ENCODE measurements at places on chromosomes 6 and 20.

GRCh38 chr6:13044390-13044789 is 283.9 kb downstream of the TBC1D7 start:
- H3K4me1 ChIP-seq = no peaks in the 10 kb centered on the region
- H3K27me3 ChIP-seq = peaks cover 4% of the 10 kb centered on the region
- no peak for DNase-seq
- no peaks in the 10 kb centered on the region for H3K36me3 ChIP-seq
- no peak overlapping the region for H3K27ac ChIP-seq

DNA sequence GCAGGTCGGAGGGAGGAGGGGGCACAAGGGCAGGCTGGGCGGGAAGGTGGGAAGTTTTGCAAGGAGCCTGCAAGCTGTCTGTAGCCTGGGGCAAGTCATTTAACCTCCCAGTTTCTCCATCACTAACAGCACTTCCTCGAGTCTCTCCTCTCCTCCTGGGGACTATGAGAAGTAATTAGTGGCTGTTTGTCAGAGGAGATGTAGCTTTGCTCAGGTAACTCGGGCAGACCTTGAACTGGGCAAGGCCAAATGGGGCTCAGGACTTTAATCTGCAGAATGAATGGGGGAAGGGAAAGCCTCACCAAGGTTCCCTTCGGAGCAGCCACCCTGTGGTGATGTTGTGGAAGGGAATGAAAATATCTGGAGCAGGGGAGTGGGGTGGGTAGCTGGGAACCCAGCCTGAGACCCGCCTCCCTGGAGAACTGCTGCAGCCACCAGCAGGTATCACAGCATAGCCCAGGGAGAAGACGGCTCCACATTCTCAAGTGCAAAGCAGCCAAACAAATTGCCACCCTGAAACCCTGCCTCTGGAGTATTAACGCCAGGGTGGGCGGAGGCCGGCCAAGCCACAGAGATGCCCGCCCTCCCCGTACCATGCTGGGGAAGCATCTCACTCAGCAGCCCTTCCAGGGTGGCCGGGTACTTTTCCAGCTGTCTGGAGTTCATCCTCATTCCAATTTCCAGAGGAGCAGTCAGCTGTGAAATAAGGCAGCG is 6.1 kb upstream of the LEMD2 start:
- peaks cover 2% of the 10 kb centered on the region for H3K36me3 ChIP-seq
- H3K27me3 ChIP-seq = peaks cover 71% of the 10 kb centered on the region
- H3K27ac ChIP-seq = no peak overlapping the region
- DNase-seq = no peak
- H3K4me3 ChIP-seq = no peak overlapping the region

- no peak for DNase-seq
- H3K27ac ChIP-seq = peak overlapping the region; percentile 95
- peaks cover 14% of the 10 kb centered on the region for H3K27me3 ChIP-seq
- no peak overlapping the region for H3K4me3 ChIP-seq
Measured at GRCh38 chr6:166420351-166420750, 37.6 kb upstream of the MPC1 start.

- H3K4me1 ChIP-seq = no peaks in the 10 kb centered on the region
- no peak overlapping the region for H3K4me3 ChIP-seq
- DNase-seq = no peak
Measured at GRCh38 chr6:1054653-1055014, 257.3 kb upstream of the FOXQ1 start.

- no peaks in the 10 kb centered on the region for H3K36me3 ChIP-seq
- no peak overlapping the region for H3K27ac ChIP-seq
- no peak overlapping the region for H3K4me3 ChIP-seq
- no peaks in the 10 kb centered on the region for H3K27me3 ChIP-seq
- no peak for DNase-seq
Measured at GRCh38 chr20:6857927-6858326, 90.4 kb downstream of the BMP2 start.

DNA sequence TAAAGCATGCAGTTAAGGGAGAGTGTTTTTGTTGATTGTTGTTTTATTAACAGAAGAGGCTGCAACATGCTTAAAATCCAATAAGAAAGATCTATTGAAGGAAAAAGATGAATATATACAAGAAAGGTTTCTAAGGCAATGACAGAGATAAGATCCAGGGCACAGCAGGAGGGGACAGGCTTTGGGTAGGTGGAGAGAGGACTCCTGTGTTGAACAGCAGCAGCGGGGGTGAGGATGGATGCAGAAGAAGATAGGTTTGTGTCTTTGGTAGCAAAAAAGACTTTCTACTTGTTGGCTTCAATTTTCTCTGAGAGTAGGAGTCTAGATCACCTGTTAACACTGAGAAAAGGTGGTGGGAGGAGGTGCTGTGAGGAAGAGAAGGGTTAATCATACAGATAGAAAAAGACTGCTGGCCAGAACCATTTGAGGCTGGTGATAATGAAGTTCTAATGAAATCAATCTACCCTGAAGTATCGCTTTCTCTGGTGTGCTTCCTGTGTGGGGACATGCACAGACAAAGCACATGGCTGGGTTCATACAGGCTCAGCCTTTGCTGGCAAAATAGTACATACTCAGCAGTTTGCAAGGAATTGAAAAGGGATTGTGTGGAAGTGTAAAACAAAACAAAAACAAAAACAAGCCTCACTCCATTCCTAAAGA is 17.2 kb upstream of the DST start:
- no peak overlapping the region for H3K27ac ChIP-seq
- H3K4me3 ChIP-seq = no peak overlapping the region
- peaks cover 14% of the 10 kb centered on the region for H3K4me1 ChIP-seq
- no peaks in the 10 kb centered on the region for H3K36me3 ChIP-seq

DNA sequence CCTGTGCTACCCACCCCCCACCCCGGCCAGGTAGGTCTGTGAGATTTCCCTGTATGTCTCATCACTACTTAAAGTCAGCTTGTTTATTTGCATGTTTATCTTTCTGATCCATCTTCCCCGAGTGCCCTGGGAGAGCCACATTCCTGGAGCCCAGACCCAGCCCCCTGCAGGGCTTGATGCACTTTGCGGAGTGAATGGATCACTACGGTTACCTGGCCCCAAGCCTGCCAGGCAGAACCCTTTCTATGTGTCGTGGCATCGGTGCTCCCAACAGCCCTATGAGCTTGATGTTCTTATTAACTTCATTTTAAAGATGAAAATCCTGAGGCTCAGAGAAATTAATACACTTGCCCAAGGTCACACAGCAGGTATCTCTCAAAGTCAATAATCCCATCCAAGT is 13.6 kb upstream of the SLCO4A1 start:
- DNase-seq = no peak
- H3K4me1 ChIP-seq = peaks cover 15% of the 10 kb centered on the region
- no peak overlapping the region for H3K4me3 ChIP-seq
- H3K27ac ChIP-seq = no peak overlapping the region

GRCh38 chr6:75299801-75300530 is 15.4 kb upstream of the TMEM30A start:
- no peak overlapping the region for H3K4me3 ChIP-seq
- H3K4me1 ChIP-seq = no peaks in the 10 kb centered on the region
- no peaks in the 10 kb centered on the region for H3K36me3 ChIP-seq
- no peaks in the 10 kb centered on the region for H3K27me3 ChIP-seq

GRCh38 chr20:58300321-58300720 is 9.2 kb upstream of the RAB22A start:
- H3K27ac ChIP-seq = no peak overlapping the region
- H3K27me3 ChIP-seq = no peaks in the 10 kb centered on the region
- no peak overlapping the region for H3K4me3 ChIP-seq
- no peak for DNase-seq

GRCh38 chr20:20446425-20447015 is 78.6 kb downstream of the INSM1 start:
- peaks cover 5% of the 10 kb centered on the region for H3K4me1 ChIP-seq
- no peaks in the 10 kb centered on the region for H3K36me3 ChIP-seq
- H3K27ac ChIP-seq = no peak overlapping the region
- H3K4me3 ChIP-seq = no peak overlapping the region

GRCh38 chr6:5403609-5404008 is 142.3 kb downstream of the FARS2 start:
- H3K27me3 ChIP-seq = no peaks in the 10 kb centered on the region
- peaks cover under 1% of the 10 kb centered on the region for H3K4me1 ChIP-seq
- no peak for DNase-seq
- H3K27ac ChIP-seq = no peak overlapping the region

GRCh38 chr6:128290221-128290620 is 230.2 kb downstream of the PTPRK start:
- no peaks in the 10 kb centered on the region for H3K36me3 ChIP-seq
- H3K4me1 ChIP-seq = peaks cover 13% of the 10 kb centered on the region
- no peaks in the 10 kb centered on the region for H3K27me3 ChIP-seq
- no peak for DNase-seq

- peaks cover 16% of the 10 kb centered on the region for H3K27me3 ChIP-seq
- H3K4me1 ChIP-seq = no peaks in the 10 kb centered on the region
- H3K4me3 ChIP-seq = no peak overlapping the region
- no peak for DNase-seq
Measured at GRCh38 chr6:134065706-134066105, 13.3 kb upstream of the SLC2A12 start.

GRCh38 chr20:58286729-58287128 is 22.8 kb upstream of the RAB22A start:
- peaks cover 30% of the 10 kb centered on the region for H3K36me3 ChIP-seq
- H3K4me1 ChIP-seq = peaks cover 16% of the 10 kb centered on the region
- DNase-seq = no peak
- no peaks in the 10 kb centered on the region for H3K27me3 ChIP-seq

DNA sequence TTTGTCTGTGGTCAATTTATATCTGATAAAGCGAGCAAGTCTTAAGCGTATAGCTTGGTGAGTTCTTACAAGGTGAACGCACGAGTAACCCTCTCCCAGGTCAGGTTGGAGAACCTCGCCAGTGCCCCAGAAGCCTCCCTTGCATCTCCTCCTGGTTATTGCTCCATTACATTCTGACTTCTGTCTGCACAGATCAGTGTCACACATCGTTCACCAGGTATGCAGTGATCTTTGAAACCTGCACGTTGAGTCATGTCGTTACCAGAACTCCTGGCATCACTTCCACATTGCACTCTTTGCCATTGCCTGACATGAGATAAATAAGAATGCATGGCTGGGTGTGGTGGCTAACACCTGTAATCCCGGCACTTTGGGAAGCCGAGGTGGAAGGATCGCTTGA is 44.2 kb downstream of the AKAP12 start:
- H3K4me3 ChIP-seq = no peak overlapping the region
- no peak for DNase-seq
- H3K4me1 ChIP-seq = peaks cover 28% of the 10 kb centered on the region
- H3K27me3 ChIP-seq = peaks cover 61% of the 10 kb centered on the region

GRCh38 chr6:129498950-129499842 is 210.8 kb downstream of the ARHGAP18 start:
- DNase-seq = no peak
- H3K4me1 ChIP-seq = peaks cover 28% of the 10 kb centered on the region
- no peak overlapping the region for H3K27ac ChIP-seq
- no peak overlapping the region for H3K4me3 ChIP-seq
- no peaks in the 10 kb centered on the region for H3K36me3 ChIP-seq
- H3K27me3 ChIP-seq = no peaks in the 10 kb centered on the region

DNA sequence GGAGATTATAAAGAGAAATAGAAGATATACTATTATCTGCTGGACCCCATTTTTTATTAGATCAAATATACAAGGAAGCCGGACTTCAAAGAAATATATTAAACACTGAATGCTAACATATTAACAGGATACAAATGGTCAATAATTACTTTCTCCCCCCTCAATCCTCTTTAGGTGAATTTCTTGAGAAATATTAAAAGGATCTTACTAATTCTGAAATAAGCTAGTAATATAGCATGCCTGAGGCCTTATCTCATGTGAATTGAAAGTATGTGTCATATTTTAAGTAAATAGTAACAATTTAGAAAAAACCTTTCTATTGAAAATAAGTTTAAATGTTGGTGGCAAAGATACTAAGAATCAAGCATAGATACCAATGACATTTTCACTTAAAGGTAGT is 954.7 kb upstream of the MAN1A1 start:
- no peak overlapping the region for H3K27ac ChIP-seq
- no peak overlapping the region for H3K4me3 ChIP-seq
- DNase-seq = no peak

- H3K4me1 ChIP-seq = peaks cover 11% of the 10 kb centered on the region
- no peaks in the 10 kb centered on the region for H3K36me3 ChIP-seq
- H3K27ac ChIP-seq = no peak overlapping the region
- H3K4me3 ChIP-seq = no peak overlapping the region
- H3K27me3 ChIP-seq = peaks cover 61% of the 10 kb centered on the region
Measured at GRCh38 chr6:29916741-29917140, 25.6 kb upstream of the HLA-A start.

GRCh38 chr6:13338038-13338437 is 9.7 kb upstream of the TBC1D7 start:
- peaks cover 31% of the 10 kb centered on the region for H3K4me1 ChIP-seq
- no peak for DNase-seq
- no peak overlapping the region for H3K4me3 ChIP-seq

All from activated naive CD4-positive, alpha-beta T cell treated with anti-CD3 and anti-CD28 coated beads, Interleukin-2, amount 10 ng/mL, durations not matched to agents 7 days and 5 days (primary cell).